Lower leg skin (tissue), 4 donors: ENCODE measurements at places on chromosomes 4 and X.

GRCh38 chr4:153792618-153793247 is 3.9 kb upstream of the SFRP2 start:
- DNase-seq, result no peak

DNA sequence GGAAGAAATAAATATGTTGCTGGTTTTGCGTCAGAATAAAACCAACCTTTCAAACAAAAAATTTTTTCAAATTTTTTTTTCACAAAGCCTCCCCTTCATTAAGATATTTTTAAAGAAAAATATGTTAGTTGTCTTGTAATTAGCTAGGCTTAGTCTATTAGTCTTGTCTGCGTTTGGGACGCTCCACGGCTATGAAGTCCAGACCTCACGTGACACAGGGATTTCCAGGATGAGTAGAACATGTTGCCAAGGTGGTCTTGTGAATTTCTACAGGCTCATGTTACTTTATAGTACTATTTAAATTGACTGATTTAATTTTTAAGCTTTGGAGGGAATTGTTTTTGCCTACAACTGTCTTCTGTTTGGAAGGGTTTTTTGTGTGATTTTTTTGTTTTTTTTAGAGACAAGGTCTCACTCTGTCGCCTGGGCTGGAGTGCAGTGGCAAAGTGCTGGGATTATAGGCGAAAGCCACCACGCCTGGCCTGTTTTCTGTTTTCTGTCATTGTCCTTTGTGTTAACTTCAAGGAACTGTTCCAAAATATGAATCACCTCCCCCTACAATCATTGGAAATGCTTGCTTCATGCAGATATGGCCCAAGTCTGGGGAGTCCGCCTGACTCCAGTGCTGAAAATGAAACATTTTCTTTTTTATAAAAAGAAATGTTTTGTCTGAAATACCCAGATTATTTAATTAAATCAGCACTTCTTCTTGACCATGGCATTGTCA is 26.2 kb downstream of the TMEM144 start:
- no peak for DNase-seq

GRCh38 chrX:46961574-46962283 is 49.5 kb downstream of the JADE3 start:
- DNase-seq, result no peak

DNA sequence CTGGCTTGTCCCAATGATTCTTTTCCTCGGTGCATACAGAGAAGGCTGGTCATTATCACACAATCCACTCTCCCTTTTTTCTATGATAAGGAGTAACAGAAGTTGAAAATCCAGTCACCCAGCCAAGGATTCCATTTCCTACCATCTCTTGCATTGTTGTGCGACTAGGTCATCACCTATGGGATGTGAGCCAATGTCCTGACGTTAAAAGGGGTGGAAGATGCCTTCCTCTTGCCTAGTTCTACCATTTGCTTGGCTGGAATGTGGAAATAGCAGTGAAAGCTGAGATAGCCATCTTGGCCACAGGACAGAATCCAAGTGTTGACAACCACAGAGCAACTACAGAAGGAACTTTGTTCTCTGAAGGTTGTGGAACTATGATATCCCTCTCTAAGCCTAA is 132.2 kb upstream of the KIT start:
- DNase-seq, result no peak

- DNase-seq, result no peak
These were observed 2.2 kb downstream of the PLXNB3 start for GRCh38 chrX:153766098-153766817.

DNA sequence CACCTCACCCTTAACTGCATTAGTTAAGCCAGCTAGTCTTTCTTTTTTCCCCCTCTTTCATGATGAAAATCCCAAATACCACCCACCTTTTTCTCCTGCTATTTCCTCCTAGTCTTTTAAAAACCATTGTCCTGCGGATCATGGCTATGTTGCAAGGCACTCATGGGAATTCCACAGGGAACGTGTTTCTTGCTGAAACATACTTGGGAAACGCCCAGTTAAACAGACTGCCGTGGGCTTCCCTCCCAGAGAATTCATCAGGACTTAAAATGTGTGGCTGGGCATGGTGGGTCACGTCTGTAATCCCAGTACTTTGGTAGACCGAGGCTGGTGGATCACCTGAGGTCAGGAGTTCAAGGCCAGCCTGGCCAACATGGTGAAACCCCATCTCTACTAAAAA is 32.2 kb downstream of the XG start:
- DNase-seq, result no peak

GRCh38 chr4:27616166-27616565 is 755.5 kb downstream of the STIM2 start:
- no peak for DNase-seq

DNA sequence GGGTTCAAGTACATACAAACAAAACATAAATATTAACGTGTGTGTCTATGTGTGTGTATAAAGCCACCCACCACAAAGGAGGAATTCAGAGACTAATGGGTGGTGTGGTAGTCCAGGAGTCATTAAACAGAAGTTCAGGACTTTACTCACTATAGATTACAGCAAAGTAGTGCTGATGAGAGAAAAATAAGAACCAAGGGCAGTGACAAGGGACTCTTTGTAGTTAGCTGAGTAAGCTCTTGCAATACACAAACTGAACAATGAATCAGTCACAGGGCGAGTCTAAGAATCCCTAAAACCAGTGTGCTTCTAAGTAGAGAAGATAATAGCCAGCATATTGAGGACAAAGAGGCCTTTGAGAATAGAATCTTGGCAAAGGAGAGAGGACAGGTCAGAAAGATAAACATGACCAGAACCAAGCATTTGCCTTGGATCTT is 232.4 kb downstream of the PPP3CA start:
- DNase-seq, result no peak

GRCh38 chrX:145002771-145003170 is 244.5 kb upstream of the SPANXN1 start:
- no peak for DNase-seq

- DNase-seq, result no peak
These were observed 8.5 kb downstream of the UNC5C start for GRCh38 chr4:95540227-95540626.

DNA sequence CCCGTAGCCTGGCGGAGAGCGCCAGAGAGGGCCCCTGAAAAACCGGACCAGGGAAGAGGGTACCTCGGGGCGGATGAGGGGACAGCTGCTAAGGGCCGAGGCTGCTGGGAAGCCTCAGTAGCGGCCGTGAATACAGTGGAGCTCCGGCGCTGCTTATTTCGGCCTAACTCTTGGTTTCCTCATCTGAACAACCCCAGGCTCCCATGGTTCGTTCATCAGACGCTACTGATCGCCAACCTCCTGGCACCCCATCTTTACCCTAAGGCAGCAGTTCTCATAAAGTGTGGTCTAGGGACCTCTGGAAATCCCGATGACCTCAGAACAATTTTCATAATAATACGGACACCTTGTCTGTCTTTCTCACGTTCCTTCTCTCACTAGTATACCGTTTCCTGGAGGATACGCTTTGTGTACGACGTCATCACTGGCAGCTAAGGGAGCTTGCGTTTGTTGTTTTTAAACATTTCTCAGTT is 645 bp upstream of the RAB28 start:
- no peak for DNase-seq

GRCh38 chrX:75784680-75785491 is at the start of gene MAGEE2:
TSS of gene MAGEE2 (minus strand) at chrX:75785254. CDS start at chrX:75785051, 203 bp downstream.
- DNase-seq, result no peak

GRCh38 chrX:80808881-80809411 is 731 bp downstream of the BRWD3 start:
- no peak for DNase-seq

GRCh38 chr4:65089666-65090065 is 580.6 kb downstream of the EPHA5 start:
- DNase-seq, result no peak

- no peak for DNase-seq
These were observed 169.7 kb downstream of the FRMPD4 start for GRCh38 chrX:12307961-12308360.

DNA sequence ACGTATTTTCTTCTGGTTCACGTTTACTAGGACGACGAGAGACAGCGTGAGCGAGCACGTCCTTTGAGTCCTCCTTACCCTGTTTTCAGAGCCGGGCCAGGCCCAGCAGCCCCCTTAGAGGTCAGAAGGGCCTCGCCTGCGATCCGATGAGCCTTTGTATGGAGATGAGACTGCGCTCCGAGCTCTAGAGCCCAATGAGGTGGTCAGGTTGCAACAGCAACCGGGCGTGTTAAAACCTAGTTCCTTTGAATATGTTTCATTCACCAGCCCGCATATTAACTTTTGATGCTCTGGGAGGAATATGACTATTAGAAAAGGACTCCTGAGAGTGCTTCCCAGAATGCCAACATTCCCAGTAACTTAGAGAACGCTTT is 55.6 kb upstream of the TADA2B start:
- peak; percentile 86 for DNase-seq

- DNase-seq, result no peak
These were observed 156.3 kb downstream of the CBR4 start for GRCh38 chr4:168853770-168854169.

GRCh38 chr4:21692241-21692640 is 256.3 kb downstream of the KCNIP4 start:
- no peak for DNase-seq

DNA sequence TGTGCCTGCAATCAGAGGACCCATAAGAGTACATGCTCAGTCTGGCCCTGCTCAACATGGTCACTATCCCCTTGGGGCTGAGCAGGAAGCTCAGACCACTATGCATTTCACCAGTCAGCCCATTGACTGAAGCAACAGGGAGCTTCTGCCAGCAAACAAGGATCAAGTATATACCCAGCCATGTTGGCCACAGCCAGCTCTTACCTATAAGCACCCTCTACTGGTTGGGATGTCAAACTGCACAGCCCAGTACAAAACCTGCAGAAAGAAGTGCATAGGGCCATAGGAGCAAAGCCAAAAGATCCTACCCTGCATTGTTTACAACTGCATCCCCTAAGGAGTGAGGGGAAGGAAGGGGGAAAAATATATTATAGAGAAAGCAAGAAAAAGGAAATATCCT is 214.4 kb upstream of the CPEB2 start:
- no peak for DNase-seq

DNA sequence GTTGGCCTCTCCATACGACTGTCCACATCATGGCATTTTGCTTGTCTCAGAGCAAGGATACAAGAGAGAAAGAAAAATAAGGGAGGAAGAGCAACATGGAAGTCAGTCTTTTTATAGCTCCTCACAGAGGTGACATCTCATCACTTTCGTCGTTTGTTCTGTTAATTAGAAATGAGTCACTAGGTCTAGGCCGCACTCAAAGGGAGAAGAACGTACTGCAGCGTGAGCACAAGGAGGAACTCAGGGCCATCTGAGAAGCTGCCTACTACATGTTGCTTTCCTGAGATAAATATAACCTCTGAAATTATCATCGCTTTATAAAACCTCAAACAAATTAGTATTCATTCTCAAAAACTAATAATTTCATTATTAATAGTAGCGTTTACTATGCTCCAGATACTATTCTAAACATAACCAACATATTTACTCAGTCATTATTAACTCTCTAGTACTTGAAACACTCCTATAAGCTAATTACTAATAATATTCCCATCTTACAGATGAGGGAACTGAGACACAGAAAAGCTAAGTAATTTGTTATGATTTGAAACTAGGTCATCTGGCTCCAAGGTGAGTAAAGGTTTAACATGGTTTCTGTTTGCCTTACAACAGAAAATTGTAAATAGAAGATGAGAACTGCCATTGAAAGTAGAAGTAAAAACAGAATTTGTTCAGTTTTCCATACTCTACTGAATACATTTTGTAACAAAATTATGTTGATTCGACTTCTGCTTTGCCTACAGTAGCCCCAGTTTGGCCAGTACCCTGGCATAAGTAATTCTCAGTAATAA is 213.2 kb upstream of the UGT8 start:
- no peak for DNase-seq

DNA sequence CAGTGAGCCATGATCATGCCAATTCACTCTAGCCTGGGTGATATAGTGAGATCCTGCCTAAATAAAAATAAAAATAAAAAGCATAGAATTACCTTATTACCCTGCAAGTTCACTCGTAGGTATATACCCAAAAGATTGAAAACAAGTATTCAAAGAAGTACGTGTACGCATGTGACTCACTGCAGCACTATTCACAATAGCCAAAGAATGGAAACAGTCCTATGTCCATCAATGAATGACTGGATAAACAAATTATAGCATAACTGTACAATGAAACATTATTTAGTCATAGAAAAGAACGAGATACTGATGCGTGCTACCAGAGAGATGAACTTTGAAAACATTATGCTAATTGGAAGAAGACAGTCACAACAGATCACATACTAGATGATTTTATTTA is 204.6 kb upstream of the DIAPH2 start:
- DNase-seq, result no peak

- DNase-seq, result no peak
These were observed 28.3 kb downstream of the MMRN1 start for GRCh38 chr4:89922848-89923416.

GRCh38 chrX:106899276-106899675 is 3.9 kb downstream of the RIPPLY1 start:
- DNase-seq, result no peak

- no peak for DNase-seq
These were observed 145.4 kb downstream of the CPEB2 start for GRCh38 chr4:15147714-15148113.

GRCh38 chrX:115504167-115504566 is 56.8 kb upstream of the PLS3 start:
- DNase-seq, result peak; percentile 14

- DNase-seq, result peak; percentile 81
These were observed 24.6 kb upstream of the PDLIM3 start for GRCh38 chr4:185559915-185560281.

GRCh38 chr4:81781799-81782198 is 310.1 kb upstream of the RASGEF1B start:
- DNase-seq, result no peak

DNA sequence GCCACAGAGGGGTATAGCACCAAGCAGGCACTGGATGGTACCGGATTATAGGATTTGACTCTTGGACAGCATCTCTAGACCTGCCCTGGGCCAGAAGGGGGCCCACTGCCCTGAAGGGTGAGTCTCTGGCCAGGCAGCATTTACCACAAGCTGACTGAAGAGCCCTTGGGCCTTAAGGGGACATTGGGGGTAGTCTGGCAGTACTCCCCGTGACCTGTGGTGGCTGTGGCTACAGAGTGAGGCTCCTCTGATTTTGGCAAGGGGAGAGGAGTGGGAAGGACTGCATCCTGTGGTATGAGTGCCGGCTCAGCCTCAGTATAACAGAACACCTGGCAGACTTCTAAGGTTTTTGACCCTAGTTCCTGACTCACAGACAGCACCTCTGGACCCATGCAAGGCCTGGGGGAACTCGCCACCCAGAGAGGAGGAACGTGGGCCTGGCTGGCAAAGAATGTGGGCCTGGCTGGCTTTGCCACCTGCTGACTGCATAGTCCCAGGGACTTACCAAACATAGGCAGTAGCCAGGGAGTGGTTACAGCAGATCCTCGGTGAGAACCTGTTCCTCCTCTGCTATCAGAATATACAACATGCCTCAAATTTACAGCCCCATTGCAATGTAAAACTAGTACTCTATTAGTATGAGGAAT is 48.1 kb downstream of the ABCB7 start:
- no peak for DNase-seq
